ENCODE measurements at places on chromosomes 4 and X.

- no peak for DNase-seq
Observed at GRCh38 chr4:67522230-67522629, 23.1 kb downstream of the CENPC start.

GRCh38 chr4:128859887-128860677 lies 50.6 kb downstream of the JADE1 start:
- no peak for DNase-seq

DNA sequence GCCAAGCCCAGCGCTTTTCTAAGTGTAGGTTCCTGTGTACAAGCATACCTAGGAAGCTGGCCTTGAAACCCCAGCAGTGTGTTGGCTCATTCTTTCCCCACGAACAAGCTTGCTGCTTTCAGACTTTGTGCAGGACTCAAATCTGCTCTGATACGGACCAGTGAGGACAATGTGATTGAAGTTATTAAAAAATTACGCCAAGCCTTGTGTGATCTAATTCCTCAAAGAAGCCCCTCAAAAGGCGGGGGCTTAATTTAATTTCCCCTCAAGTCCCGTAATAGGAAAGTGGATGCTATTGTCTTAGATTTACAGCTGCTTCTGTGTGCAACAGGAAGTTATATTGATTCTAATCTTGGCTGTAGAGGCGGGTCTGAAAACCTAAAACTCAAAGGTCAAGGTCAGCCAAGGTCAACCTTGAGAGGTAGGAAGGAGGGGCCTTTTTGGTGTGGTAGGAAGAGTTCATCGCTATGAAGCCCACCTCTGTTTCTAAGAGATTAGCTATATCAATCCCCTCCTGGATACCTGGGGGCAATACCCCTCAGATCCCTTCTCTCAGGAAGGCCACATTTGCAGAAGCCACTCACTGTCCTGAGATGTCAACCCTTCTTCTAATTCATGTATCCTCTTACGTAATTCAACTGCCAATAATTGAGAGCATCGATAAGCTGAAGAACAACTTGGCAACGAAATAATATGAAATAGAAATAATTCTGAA lies 45.1 kb downstream of the TBC1D9 start:
- no peak for DNase-seq

DNA sequence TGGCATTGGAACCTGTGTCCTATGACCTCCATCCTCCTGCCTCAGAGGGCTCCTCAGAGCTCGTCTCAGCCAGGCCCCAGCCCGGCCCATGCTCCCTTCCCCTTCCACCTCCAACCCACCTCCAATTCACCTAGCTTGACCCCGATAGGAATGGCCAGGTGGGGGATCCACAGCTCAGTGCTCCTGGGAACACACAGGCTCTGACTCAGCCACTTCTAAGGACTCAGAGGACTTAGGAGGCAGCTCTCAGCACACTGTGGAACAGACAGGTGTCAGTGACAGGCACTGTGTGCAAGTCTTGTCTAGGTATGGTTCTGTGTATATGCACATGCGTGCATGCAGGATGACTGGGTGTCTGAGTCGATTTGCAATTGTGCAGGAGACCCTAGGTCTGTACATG lies 44.8 kb downstream of the PJA1 start:
- no peak for DNase-seq

DNA sequence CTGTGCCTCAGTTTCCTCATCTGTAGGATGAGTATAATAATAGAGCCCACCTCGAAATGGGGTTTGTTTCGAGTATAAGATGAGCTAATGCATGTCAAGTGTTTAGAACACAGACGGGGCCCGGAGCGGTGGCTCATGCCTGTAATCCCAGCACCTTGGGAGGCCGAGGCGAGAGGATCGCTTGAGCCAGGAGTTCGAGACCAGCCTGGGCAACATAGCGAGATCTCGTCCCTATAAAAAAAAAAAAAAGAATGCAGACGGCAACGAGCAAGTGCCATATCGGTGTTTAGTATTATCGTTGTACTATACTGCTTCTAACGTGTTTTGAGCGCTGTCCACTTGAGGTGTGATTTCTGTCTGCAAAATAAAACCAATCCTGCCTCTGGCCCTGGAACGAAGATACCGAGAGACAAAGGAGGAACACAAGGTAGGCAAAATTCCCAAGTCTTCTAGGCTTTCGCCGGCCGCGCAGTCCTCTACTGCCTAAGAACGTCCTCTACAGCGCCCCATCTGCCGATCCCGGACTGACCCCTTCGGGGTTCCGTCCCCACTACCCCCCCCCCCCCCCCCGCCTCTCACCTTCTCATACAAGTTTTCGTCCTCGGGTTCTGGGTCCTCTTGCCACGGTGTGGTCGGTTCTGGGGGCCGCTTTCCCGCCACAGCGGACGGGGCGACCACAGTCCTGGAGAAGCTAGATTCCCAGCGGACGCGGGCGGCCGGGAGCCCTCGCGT lies 442 bp downstream of the NDUFB11 start:
- DNase-seq = peak; percentile 47

DNA sequence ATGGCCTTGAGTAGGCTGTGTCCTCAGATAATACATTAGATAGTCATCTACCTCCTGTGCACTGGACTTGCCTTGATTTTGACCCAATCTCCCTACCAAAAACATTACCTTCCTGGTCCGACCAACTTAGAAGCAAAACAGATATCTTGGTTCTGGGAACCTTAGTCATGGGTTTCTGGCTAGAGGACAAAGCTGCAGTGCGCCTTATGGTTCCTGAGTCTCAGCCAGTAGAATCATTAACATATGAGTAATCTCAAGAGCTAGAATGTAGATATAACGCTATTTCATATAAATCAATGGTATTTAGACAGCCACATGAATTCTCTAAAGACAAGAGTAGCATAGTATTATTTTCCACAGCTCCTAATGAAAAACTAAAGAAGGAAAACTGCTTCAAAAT lies 83.1 kb downstream of the GRIA3 start:
- DNase-seq = no peak

DNA sequence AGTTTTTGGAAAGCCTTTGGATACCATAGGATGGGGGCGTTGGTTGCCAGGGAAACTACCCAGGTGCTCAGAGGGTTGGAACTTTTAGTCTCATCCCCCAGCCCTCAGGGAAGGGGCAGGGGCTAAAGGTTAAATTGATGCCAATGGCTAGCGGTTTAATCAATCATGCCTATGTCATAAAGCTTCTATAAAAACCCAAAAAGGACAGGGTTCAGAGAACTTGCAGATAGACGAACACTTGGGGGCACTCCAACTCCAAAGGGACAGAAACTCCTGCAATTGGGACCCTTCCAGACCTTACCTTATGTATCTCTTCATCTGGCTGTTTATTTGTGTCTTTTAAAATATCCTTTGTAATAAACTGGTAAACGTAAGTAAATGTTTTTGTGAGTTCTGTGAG lies 30.0 kb upstream of the GPR173 start:
- no peak for DNase-seq

DNA sequence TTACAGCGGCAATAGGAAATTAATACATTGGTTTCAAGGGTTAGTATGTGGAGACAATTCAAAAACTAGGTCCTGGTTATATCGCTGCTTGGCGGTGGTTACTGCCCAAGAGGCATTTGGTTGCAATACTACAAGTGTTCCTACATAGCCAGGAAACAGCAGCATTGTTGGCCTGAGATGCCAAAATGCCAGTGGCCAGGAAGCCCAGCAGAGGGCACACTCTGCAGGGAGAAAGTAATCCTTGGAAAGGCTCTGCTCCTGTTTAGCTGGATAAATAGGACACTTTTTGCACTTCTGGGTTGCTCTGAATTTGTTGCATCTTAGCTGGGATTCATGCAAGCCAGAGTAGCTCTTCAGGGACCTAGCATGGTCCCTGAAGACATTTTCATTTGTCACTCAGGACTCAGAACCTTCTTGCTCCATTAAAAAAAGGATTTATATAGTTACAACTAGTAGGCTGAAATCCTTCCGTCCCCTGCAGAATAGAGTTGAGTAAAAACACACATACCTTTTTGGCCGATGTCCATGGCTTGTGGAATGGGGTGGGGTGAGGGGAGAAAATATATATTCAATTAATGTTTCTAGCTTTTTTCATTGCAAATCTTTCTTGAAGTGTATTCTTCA lies 8.1 kb upstream of the GPR119 start:
- no peak for DNase-seq

DNA sequence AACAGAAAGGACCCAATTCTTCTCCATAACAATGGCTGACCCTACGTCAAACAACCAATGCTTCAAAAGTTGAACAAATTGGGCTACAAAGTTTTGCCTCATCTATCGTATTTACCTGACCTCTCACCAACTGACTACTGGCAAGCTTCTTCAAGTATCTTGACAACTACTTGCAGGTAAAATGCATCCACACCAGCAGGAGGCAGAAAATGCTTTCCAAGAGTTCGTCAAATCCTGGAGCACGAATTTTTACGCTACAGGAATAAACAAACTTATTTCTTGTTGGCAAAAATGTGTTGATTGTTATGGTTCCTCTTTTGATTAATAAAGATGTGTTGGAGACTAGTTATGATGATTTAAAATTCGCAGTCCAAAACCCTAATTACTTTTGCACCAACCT lies 6.7 kb upstream of the GAB1 start:
- DNase-seq = no peak
